Chondrocyte (in vitro differentiated cells): ENCODE measurements at places on chromosomes 4 and X. TPM values are rescaled to one million over a fixed set of nuclear protein-coding genes. Genes with fewer than 3 reads are reported as not detected.

The GPRASP1 gene
- 2.1 to 3.6 TPM (median 2.2 TPM) in 3 replicates for total RNA-seq

The HSFX3 gene
- total RNA-seq = not detected in 3 replicates

The SLC4A4 gene
- 12.8 to 21.9 TPM (median 14.8 TPM) in 3 replicates for total RNA-seq

The EDA2R gene
- 3.0 to 4.2 TPM (median 3.6 TPM) in 3 replicates for total RNA-seq

The S100P gene
- 0.95 to 1.1 TPM in 2 of 3 replicates, not detected in the other for total RNA-seq

The SCRG1 gene
- total RNA-seq = 19.9 to 59.0 TPM (median 53.5 TPM) in 3 replicates

The AR gene
- 3.3 to 4.2 TPM (median 4.0 TPM) in 3 replicates for total RNA-seq

The CXCL5 gene
- total RNA-seq = 0.22 TPM in 1 of 3 replicates, not detected in the others

The TMEM187 gene
- 12.3 to 20.3 TPM (median 18.3 TPM) in 3 replicates for total RNA-seq

The ZNF711 gene
- 6.7 to 7.2 TPM (median 6.7 TPM) in 3 replicates for total RNA-seq

The FAM47A gene
- not detected in 3 replicates for total RNA-seq

The FAM53A gene
- total RNA-seq = 6.9 to 8.0 TPM (median 7.3 TPM) in 3 replicates

The HGFAC gene
- 0.28 to 0.36 TPM (median 0.35 TPM) in 3 replicates for total RNA-seq

The SLITRK4 gene
- 0.82 to 2.4 TPM (median 2.1 TPM) in 3 replicates for total RNA-seq

The MAP7D3 gene
- total RNA-seq = 48.2 to 52.7 TPM (median 50.8 TPM) in 3 replicates

The CLDN34 gene
- not detected in 3 replicates for total RNA-seq

The NMU gene
- total RNA-seq = 0.80 to 1.5 TPM in 2 of 3 replicates, not detected in the other

The EVC2 gene
- total RNA-seq = 2.8 to 5.5 TPM (median 5.5 TPM) in 3 replicates

The ZFYVE28 gene
- total RNA-seq = 1.3 to 3.3 TPM (median 2.8 TPM) in 3 replicates

The RNF175 gene
- 0.62 to 1.2 TPM (median 0.99 TPM) in 3 replicates for total RNA-seq

The DMD gene
- 196 to 306 TPM (median 201 TPM) in 3 replicates for total RNA-seq

The LRRC66 gene
- 0.57 to 1.5 TPM (median 0.77 TPM) in 3 replicates for total RNA-seq

The EOLA1 gene
- 14.7 to 18.9 TPM (median 17.8 TPM) in 3 replicates for total RNA-seq

The PRR32 gene
- total RNA-seq = not detected in 3 replicates

The ZNF157 gene
- 0.15 to 0.22 TPM in 2 of 3 replicates, not detected in the other for total RNA-seq

The PTTG2 gene
- total RNA-seq = 0.45 TPM in 1 of 3 replicates, not detected in the others

The WDFY3 gene
- total RNA-seq = 59.5 to 80.1 TPM (median 61.9 TPM) in 3 replicates

The MAGEA9 gene
- not detected in 3 replicates for total RNA-seq

The NOP14 gene
- total RNA-seq = 22.2 to 23.9 TPM (median 22.7 TPM) in 3 replicates

The TMSB15B gene
- 6.8 to 12.5 TPM (median 9.7 TPM) in 3 replicates for total RNA-seq

The CT45A10 gene
- total RNA-seq = not detected in 3 replicates

The VMA21 gene
- total RNA-seq = 23.6 to 26.5 TPM (median 26.2 TPM) in 3 replicates

The SMAD1 gene
- total RNA-seq = 14.5 to 17.6 TPM (median 16.5 TPM) in 3 replicates

The ZC4H2 gene
- 13.1 to 17.5 TPM (median 15.2 TPM) in 3 replicates for total RNA-seq

The HSFX1 gene
- 1.6 to 2.1 TPM (median 2.1 TPM) in 3 replicates for total RNA-seq

The GLRB gene
- 11.4 to 22.6 TPM (median 12.6 TPM) in 3 replicates for total RNA-seq

The CSAG1 gene
- total RNA-seq = not detected in 3 replicates

The LUZP4 gene
- not detected in 3 replicates for total RNA-seq

The KLHL2 gene
- total RNA-seq = 14.3 to 19.3 TPM (median 16.0 TPM) in 3 replicates

The MAGEB1 gene
- not detected in 3 replicates for total RNA-seq

The GAGE1 gene
- not detected in 3 replicates for total RNA-seq

The TIGD4 gene
- 0.20 to 0.39 TPM (median 0.23 TPM) in 3 replicates for total RNA-seq

The RS1 gene
- total RNA-seq = not detected in 3 replicates

The GYPE gene
- not detected in 3 replicates for total RNA-seq
